ENCODE measurements at places on chromosomes 7 and 10.

DNA sequence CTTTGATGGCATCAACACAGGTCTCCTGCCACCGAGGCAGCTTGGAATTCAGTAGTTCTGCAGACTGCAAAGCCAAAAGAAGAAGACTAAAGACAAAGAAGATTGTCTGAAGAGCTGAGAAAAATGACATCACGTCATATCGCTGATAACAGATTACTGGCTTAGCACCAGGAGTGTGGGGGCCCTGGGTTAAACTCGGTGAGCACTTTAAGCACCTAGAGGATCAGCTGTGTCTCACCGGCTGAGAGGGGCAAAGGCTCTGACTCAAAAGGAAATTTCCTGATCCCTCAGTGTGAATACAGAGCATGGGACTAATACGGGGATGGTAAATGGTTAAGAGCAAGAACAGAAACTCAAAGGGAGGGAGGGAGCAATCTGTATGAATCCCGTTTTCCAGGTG is 30.7 kb downstream of the BRI3 start:
- DNase-seq, result no peak

GRCh38 chr10:122435212-122435827 is 19.1 kb upstream of the ARMS2 start:
- no peak for DNase-seq

DNA sequence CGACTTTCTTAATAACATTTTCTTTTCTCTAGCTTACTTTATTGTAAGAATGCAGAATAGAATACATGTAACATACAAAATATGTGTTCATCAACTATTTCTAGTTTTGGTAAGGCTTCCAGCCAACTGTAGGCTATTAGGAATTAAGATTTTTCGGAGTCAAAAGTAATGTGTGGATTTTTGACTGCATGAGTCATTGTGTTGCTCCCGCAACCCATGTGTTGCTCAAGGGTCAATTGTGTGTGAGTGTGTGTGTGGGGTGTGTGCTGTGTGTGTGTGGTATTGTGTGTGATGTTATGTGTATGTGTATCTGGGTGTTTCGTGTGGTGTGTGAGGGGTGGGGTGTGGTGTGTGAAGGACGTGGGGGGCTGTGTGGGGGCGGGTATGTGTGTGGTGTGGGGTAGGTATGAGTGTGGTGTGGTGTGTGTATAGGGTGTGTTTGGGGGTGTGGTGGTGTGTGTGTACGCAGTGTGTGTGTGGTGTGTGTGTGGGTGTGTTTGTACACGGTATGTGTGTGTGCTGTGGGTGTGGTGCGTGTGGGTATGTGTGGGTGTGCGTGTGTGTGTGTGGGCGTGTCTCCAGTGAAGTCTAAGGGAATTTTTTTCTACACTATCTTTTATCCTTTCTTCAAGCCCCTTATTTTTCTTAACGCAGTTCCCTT is 60.5 kb downstream of the RSU1 start:
- no peak for DNase-seq

DNA sequence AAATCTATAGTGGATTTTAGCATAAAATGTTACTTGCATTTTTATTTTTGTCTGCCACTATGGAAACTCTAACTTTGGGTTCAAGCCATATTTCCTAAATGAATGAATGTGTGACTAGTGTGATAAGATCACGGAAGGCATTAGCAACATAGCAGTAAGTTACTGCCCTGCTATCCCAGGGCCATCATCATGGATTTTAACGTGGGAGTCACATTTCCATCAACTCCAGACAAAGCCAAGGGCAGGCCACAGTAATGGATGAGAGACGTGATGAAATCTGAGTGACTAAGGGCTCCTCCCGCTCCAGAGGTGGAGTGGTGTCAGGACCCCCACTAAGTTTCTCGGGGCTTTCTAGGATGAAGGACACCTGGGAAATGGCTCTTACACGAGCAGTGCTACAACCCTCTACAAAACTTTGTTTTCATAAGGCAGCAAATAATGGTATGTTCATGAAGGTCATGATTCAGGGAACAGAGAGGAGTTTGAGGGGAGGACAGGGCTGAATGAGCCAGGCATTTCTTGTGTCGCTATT is 34.3 kb downstream of the C10orf120 start:
- no peak for DNase-seq
